Activated T-cell treated with anti-CD3 and anti-CD28 coated beads for 1 hour (primary cell): ENCODE measurements at places on chromosomes 6 and 20.

GRCh38 chr6:38234934-38235682 is 404.6 kb downstream of the BTBD9 start:
- no peak for DNase-seq

DNA sequence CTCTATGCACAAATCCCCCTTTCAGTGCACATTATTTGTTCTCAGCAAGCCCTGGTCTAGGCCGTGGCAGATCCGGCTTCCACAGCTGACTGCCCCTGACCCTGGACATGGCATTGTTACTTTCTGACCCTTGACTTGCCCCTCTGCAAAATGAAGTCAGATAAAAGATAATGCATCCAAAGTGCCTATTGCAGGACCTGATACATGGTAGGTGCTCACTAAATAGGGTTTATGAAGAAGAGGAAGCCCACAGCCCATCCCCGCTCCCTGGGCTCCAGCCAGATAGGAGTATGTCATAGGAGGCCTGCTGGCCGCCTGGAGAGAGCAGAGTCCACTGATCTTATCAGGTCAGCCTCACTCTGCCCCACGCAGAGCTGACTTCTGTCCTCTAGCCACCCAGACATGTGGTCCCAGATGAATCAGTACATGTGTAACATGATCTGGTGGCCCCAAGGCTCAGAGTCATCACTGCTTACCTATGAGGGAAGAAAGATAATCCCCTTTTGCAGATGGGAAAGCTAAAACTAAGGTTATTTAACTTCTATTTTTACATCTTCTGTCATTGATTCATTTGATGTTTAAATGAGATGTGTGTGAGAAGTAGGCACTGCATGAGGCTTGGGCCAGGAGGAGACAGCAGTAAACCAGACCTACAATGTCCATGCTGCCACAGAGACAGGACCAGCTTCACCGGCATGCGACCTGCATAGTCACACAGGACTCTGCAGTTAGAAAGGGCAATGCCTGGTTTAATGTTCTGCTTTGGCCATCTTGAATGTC is 20.4 kb downstream of the MAFB start:
- DNase-seq = no peak

- DNase-seq = no peak
These were observed 78.4 kb upstream of the TBC1D7 start for GRCh38 chr6:13406781-13407180.

DNA sequence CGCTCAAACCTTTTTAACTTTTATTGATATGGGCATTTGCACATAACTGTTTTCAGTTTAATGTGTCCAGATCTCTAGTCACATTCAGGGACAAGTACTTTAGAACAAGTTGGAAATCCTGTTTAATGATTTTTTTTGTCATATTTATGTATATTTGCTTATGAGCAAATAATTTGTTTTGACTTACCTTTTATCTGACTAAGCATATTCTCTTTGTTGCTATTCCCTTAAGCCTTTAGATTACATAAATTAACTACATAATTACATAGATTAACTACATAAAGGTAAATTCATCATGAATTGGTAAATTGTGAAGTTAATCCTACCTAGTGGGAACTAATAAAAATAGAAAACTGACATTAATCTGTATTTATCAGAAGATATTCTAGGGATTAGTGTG is 523.5 kb upstream of the MAN1A1 start:
- DNase-seq = no peak

DNA sequence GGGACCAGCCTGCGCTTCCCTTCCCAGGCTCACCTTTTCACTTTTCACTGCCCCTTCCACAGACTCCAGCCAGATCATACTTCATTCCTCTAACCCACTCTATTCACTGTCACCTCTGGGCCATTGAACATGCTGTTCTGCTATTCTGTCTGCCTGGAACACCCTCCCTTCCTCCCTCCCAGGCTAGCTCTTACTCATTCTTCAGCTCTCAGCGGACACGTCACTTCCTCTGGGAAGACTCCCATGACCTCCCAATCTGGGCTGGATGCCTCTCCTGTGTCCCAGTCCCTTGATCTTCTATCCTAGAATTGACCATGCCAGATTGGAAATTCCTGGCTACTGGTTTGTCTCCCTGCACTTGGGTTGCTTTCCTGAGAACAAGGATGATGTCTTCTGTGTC is 5.0 kb downstream of the SLC12A5 start:
- DNase-seq = no peak

DNA sequence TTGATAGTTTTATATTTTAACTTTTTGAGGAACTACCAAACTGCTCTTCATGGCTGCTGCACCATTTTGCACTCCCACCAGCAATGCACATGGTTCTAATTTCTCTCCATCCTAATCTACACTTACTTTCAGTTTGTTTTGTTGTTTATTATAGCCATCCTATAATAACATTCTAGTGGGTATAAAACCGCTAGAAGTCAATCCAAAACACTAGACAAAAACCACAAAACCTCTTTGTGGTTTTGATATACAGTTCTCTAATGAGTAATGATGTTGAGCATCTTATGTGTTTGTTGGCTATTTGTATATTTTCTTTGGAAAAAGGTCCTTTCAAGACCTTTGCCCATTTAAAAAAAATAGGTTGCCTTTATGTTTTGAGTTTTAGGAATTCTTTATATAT is 5.6 kb downstream of the RPP21 start:
- DNase-seq = no peak

GRCh38 chr20:24773751-24774201 is 175.3 kb upstream of the CST7 start:
- no peak for DNase-seq

GRCh38 chr6:21354805-21355238 is 238.7 kb upstream of the SOX4 start:
- no peak for DNase-seq

DNA sequence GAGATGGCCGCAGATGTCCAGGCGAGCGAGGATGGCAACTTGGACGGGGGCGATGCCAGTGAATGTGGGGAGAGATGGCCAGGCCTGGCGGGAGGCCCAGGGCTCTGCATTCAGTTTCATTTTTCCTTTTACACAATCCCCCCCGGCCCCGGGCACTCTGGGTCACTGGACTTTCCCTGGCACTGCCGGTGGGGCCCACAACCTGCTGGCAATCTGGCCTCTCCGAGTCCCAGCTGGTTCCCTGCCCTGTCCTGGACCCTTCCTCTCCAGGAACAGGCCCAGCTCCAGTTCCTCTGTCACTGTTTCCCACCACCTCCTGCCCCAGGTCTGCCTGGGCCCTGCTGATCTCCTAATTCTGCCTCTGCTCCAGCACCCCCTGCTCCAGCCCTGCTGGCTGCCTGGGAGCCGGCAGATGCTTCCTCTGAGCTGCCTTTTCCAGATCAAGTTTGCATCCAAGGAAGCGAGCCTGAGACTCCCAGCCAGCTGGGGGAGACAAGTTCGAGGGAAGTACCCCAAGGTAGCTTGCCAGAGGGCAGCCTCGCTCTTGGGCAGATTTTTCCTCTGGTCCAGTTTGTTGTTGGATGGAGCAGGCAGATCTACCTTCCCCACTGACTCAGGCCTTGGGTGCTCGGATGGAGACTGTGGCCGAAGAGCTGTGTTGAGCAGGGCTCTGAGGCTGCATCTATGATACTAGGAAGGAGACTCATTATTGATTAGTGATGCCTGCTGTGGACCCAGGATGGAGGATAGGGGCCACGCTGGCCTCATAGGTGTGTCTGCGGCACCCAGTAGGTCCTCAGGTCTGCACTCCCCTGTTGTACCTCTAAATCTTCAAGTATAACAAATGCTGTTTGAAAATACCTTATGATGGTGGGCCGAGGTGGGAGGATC is 83.2 kb downstream of the CEBPB start:
- no peak for DNase-seq

GRCh38 chr6:40909811-40910210 is 129.2 kb downstream of the UNC5CL start:
- no peak for DNase-seq

DNA sequence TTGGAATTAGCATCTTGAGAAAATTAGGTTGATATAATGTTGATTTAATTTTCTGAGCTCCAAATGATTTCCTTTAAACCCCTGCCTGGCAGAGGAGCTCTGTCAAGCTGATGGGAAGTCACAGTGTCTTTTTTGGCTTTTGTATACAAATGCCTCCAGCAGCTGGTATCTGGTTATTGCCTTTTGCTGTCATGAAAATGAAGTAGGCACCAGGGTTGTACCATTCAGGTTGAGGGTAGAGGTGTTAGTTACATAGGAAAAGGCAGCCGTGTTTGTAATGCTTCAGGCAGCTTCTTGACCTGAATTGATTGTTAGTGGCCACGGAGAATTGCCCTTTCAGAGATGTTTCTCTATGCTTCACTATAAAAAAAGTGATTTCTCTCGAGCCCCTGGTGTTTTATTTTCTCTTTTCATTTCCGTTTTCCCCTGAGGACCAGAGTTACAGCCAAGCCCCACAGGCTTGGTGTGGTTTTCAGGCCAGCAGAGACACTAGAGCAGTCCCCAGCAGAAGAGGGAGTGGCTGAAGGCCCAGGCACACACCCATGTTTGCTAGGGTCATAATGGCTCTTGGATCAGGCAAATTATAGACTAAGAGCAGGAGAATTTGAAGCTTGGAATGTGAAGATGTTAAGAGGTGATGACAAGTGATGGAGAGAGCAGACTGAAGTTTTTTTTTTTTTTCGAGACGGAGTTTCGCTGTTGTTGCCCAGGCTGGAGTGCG is 21.6 kb downstream of the CMTR1 start:
- DNase-seq = no peak

DNA sequence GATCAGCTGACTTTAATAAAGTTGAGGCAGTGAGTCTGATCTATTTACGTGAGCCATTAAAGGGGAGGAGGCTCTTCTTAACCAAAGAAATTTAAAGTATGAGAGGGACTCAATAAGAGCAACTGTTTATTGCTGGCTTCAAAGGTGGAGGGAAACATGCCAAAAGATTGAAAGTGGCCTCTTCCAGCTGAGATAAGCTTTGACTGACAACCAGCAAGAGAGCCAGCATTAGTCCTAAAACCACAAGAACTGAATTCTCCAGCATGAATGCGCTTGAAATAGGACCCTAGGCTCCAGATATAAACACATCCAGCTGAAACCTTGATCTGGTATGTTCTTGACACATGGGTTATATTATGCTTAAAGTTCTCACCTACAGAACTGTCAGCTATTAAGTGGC is 123.1 kb upstream of the GJE1 start:
- no peak for DNase-seq

DNA sequence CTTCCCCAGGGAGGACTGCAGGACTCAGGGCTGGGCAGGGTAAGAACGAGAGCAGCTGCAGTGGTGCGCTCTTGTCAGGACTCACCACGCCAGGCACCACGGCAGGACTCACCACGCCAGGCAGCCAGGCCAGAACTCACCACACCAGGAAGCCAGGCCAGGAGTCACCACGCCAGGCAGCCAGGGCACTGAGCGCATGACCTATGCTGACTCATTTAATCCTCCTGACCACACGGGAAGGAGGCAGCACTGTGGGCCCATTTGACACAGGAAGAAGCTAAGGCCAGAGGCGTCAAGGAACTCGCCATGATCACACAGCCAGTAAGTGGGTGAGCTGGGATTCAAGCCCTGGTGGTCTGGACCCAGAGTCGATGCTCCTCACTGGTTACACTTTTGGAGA is 189.3 kb downstream of the PREX1 start:
- DNase-seq = no peak

DNA sequence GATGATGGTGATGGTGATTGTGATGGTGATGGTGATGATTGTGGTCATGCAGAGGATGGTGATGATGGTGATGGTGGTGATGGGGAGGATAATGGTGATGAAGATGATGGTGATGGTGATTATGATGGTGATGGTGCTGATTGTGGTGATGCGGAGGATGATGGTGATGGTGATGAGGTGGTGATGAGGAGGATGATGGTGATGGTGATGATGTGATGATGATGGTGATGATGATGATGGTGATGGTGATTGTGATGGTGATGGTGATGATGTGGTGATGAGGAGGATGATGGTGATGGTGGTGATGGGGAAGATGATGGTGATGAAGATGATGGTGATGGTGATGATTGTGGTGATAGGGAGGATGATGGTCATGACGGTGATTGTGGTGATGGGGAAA is 333.7 kb downstream of the CDH4 start:
- no peak for DNase-seq

- DNase-seq = no peak
These were observed 30.4 kb downstream of the SERPINB9 start for GRCh38 chr6:2872423-2873358.

DNA sequence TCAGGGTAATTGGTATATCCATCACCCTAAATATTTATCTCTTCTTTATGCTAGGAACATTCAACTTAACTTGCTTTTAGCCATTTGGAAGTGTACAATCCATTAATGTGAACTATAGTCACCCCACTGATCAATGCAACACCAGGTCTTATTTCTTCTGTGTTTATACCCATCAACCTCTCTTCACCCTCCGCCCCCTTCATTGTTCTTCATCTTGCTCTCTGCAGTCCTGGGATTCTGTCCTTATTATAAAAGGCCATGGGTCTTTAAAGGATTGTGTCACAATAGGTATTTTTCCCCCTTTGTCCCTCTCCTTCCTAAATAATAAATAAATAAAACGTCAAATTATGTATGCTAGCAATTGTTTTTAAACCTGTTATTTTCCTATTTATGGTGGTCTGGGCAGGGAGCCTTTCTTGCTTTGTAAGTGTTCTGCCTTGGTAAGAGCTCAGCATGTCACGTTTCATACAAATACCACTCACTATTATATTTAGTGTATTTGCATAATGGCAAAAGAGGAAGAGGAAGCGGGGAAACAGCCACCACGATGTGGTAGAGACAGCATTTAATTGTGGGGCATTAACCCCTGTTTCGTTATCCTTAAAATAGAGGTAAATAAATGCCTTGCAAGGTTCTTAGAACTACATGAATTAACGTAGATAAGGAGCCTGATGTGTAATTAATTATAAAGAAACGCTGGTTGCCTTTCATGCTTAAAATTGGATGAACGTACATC is 1.9 kb downstream of the ABRACL start:
- no peak for DNase-seq

DNA sequence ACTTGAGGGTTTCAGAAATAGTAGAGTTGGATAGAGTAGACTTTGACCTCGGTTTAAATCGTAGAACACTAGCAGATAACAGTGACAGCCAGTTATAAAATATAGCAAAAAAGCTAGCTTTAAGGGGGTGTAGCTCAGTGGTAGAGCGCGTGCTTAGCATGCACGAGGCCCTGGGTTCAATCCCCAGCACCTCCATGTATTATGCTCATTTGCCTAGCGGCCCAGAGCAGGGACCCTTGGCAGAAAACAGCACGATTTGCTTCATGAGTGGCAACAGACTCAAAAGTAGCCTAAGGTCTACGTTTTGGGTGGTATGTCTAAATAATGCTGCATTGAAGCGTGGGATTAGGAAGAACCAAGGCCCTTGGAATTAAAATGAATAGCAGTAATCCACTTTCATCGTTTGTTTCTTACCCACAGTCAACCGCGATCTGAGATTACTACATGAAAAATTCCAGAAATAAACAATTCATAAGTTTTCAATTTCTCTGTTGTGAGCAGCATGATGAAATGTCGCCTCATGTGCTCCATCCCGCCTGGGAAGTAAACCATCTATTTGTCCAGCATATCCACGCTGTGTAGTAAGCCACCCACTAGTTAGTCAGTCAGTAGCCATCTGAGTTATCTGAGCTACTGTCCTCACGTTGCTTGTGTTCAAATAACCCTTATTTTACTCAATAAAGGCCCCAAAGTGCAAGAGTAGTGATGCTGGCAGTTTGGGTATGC is 184.9 kb downstream of the GPX5 start:
- DNase-seq = no peak

GRCh38 chr6:95280686-95281273 is 296.6 kb upstream of the MANEA start:
- no peak for DNase-seq

GRCh38 chr20:62892348-62893304 is 31.0 kb upstream of the TCFL5 start:
- no peak for DNase-seq

- no peak for DNase-seq
These were observed 184.9 kb downstream of the TINAG start for GRCh38 chr6:54493138-54493537.
